ENCODE measurements at places on chromosomes 1 and 21.

DNA sequence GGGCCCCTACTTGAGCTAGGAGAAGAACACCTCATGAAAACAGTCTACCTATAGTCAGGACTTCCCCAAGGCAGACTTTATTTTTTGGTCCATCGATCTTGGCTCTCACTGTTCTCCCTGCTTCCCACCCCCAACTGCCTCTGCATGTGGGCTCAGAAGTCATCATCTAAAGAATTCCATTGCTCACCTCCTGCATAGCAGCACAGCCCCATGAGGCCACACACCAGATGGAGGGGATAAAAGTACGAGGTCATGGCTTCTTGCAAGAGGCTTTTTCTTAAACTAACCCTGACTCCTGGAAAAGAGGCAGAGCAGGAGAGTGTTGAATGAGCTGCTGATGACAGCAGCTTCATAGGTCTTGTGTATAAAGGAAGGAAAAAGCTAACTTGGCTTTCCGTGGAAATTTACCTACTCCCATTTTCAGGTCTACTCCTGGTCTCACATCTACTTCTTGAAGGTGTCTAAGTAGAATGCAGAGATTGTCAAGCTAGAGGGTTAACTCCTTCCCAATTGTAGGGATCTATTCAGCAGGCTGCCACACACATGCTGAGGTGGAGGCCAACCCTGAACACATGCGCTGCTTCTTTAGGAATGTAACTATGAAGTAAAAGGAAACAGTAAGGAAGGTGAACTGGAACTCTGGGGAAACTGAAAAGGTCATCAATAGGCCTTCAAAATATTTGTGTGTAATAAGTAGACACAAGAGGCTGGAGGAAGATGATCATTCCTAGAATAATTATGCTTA is 18.7 kb downstream of the WNT2B start:
- peaks cover 7% of the 10 kb centered on the region for H3K36me3 ChIP-seq
- H3K4me1 ChIP-seq, result no peaks in the 10 kb centered on the region
- no peak for DNase-seq
- H3K27me3 ChIP-seq, result no peaks in the 10 kb centered on the region

GRCh38 chr1:47709019-47709871 is 271.4 kb downstream of the FOXD2 start:
- no peaks in the 10 kb centered on the region for H3K36me3 ChIP-seq
- H3K27me3 ChIP-seq, result peaks cover 64% of the 10 kb centered on the region
- H3K27ac ChIP-seq, result no peak overlapping the region
- no peak for DNase-seq

GRCh38 chr1:84013708-84014107 is 14.8 kb upstream of the TTLL7 start:
- H3K4me3 ChIP-seq, result no peak overlapping the region
- no peak overlapping the region for H3K27ac ChIP-seq
- H3K4me1 ChIP-seq, result no peaks in the 10 kb centered on the region

- H3K4me1 ChIP-seq, result peaks cover 4% of the 10 kb centered on the region
- no peak overlapping the region for H3K27ac ChIP-seq
These were observed 54.2 kb upstream of the ETS2 start for GRCh38 chr21:38751379-38752050.

- H3K27me3 ChIP-seq, result peaks cover 12% of the 10 kb centered on the region
- H3K27ac ChIP-seq, result no peak overlapping the region
- H3K4me1 ChIP-seq, result no peaks in the 10 kb centered on the region
- DNase-seq, result no peak
These were observed 103.7 kb downstream of the AK5 start for GRCh38 chr1:77385551-77385950.

- no peak for DNase-seq
- no peaks in the 10 kb centered on the region for H3K36me3 ChIP-seq
- H3K4me3 ChIP-seq, result no peak overlapping the region
- no peak overlapping the region for H3K27ac ChIP-seq
These were observed 14.4 kb upstream of the VPS26C start for GRCh38 chr21:37281579-37281978.

- H3K4me1 ChIP-seq, result no peaks in the 10 kb centered on the region
- no peak overlapping the region for H3K4me3 ChIP-seq
- DNase-seq, result no peak
- no peak overlapping the region for H3K27ac ChIP-seq
- H3K27me3 ChIP-seq, result no peaks in the 10 kb centered on the region
These were observed 5.5 kb upstream of the RGS21 start for GRCh38 chr1:192311281-192311680.

- no peaks in the 10 kb centered on the region for H3K4me1 ChIP-seq
- DNase-seq, result no peak
- no peaks in the 10 kb centered on the region for H3K27me3 ChIP-seq
- H3K27ac ChIP-seq, result no peak overlapping the region
These were observed 21.1 kb upstream of the SH2D5 start for GRCh38 chr1:20753589-20753988.

DNA sequence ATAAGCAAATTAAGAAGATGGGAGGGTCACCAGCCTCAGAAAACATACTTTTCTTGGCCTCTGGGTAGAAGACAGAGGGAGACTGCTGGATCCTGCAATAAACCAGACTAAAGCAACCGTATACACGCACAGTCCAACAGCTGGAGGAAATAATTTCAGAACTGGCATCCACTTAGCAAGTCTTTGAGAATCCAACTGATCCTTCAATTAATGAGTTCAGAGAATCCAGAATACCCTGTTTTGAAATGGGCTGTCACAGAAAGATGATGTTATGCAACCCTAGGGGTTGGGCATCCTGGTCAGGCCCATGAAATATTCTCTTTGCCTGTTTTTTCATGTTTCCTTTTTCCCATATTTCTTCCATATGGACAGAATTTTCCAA is 134.0 kb upstream of the MAGI3 start:
- H3K36me3 ChIP-seq, result no peaks in the 10 kb centered on the region
- no peak for DNase-seq
- H3K27ac ChIP-seq, result no peak overlapping the region
- no peak overlapping the region for H3K4me3 ChIP-seq

GRCh38 chr1:2981981-2982614 is 39.2 kb upstream of the ACTRT2 start:
- no peaks in the 10 kb centered on the region for H3K27me3 ChIP-seq
- H3K36me3 ChIP-seq, result no peaks in the 10 kb centered on the region
- H3K4me1 ChIP-seq, result no peaks in the 10 kb centered on the region
- peak; percentile 10 for DNase-seq
- no peak overlapping the region for H3K27ac ChIP-seq

DNA sequence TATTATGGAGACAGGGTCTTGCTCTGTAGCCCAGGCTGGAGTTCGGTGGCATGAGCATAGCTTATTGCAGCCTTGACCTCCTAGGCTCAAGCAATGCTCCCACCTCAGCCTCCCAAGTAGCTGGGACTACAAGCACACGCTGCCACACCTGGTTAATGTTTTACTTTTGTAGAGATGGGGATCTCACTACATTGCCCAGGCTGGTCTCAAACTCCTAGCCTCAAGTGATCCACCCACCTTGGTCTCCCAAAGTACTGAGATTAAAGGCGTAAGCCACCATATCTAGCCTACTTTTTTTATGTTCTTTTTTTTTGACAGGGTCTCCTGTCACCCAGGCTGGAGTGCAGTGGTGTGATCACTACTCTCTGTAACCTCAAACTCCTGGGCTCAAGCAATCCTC is 5.9 kb upstream of the BCL2L15 start:
- DNase-seq, result no peak
- no peak overlapping the region for H3K27ac ChIP-seq

- no peak for DNase-seq
- peak overlapping the region; percentile 83 for H3K4me3 ChIP-seq
- no peak overlapping the region for H3K27ac ChIP-seq
- H3K36me3 ChIP-seq, result peaks cover 4% of the 10 kb centered on the region
These were observed 945 bp downstream of the CHAF1B start for GRCh38 chr21:36386031-36386642.

- no peak overlapping the region for H3K27ac ChIP-seq
- no peaks in the 10 kb centered on the region for H3K27me3 ChIP-seq
- no peaks in the 10 kb centered on the region for H3K36me3 ChIP-seq
- H3K4me3 ChIP-seq, result no peak overlapping the region
These were observed 557.3 kb downstream of the USP25 start for GRCh38 chr21:16287046-16287445.

GRCh38 chr21:43345746-43346409 is 81.1 kb downstream of the SIK1 start:
- H3K36me3 ChIP-seq, result no peaks in the 10 kb centered on the region
- H3K4me1 ChIP-seq, result no peaks in the 10 kb centered on the region
- no peak for DNase-seq
- no peaks in the 10 kb centered on the region for H3K27me3 ChIP-seq

DNA sequence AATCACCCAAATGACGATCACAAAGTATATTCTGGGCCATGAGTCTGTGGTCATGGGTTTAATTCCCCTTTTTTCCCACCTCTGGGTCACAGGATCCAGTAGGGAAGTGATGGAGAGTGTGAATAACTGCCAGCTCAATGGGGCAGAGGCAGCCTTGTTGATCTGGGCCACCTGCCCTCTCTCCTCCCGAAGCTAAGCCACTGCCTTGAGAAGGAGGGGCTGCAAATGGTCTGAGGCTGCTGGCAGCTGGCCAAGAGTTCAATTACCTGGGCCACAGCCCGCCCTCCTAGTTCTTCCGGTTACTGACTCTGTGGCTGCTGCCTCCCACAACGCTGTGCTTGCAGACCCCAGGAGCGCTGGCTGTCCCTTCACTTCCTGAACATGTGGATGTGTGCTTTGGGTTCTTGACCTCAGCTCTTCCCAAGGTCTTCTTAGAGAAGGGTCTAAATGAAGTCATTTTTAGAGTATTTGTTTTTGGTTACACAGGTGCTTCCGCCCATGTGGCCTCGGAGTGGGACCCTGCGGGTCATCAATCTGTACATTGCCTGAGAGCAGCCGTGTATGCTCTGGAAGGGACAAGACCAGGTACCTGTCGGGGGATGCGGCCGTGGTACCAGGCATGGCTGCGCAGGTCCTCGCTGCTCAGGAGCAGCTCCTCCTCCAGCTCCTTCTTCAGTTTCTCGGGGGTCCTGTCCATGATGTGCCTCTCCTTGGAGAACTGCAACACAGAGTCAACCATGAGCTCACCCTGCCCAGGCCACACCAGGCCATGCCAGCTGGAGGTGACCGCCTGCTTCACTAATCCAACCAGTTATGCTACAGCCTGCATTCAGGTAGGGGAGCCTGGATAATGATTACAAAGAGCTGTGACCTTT is 89.7 kb downstream of the BCAR3 start:
- peak overlapping the region; percentile 77 for H3K27ac ChIP-seq
- peak; percentile 26 for DNase-seq
- H3K4me1 ChIP-seq, result peaks cover 25% of the 10 kb centered on the region
- no peaks in the 10 kb centered on the region for H3K27me3 ChIP-seq

DNA sequence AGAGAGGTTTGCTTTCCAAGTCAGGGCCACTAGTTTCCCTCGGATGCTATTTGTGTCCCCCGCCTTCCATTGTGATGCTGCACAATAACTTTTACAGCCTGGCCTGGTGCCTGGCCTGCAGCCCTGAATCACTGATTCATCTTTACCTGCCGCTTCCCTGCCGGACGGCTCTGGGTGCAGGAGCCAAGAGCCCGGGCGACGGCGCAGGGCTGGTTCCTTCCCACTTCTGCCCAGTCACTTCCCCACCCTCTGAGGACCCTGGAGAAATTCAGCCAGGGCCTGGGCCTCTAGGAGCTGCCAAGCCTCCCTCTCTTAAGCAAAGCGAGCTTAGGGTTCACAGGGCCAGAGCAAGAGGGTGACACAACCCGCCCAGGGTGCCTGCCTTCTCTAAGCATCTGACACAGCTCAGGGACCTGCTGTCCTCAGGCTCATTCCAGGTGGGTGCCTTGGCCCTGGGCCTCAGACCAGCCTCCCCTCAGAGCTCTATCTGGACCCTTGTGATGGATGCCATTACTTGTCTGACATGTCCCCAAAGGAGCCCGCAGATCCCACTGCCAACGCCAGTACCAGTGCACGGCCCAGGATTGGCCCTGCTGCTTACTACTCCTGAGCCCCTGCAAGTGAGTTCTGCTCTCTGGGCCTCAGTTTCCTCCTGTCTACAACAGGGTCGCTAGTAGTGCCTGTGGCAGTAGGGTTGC is 381.0 kb upstream of the VAMP3 start:
- H3K4me3 ChIP-seq, result no peak overlapping the region
- no peaks in the 10 kb centered on the region for H3K27me3 ChIP-seq
- DNase-seq, result no peak

- H3K27me3 ChIP-seq, result no peaks in the 10 kb centered on the region
- peaks cover 76% of the 10 kb centered on the region for H3K36me3 ChIP-seq
- DNase-seq, result no peak
- H3K4me3 ChIP-seq, result no peak overlapping the region
- no peaks in the 10 kb centered on the region for H3K4me1 ChIP-seq
These were observed 9.6 kb upstream of the SLC25A34 start for GRCh38 chr1:15726508-15726907.

DNA sequence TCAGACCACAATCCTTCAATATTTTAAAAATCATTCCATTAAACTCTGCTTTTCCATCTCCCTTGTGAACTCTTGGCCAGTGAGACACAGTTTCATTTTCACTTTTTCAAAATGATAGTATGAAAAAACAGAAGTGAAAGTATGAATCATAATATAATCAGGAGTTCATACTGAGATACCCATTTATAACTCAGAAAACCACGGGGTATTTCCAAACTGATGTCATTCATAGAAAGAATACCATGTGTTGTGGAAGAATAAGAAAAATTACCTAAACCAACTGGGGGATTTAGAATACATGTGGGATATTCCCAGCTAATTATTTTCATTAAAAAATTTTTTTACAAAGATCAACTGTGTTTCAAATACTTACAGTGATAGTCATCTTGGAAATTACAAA is 149.9 kb downstream of the MRPL39 start:
- H3K36me3 ChIP-seq, result peaks cover 5% of the 10 kb centered on the region
- DNase-seq, result no peak
- peaks cover 66% of the 10 kb centered on the region for H3K4me1 ChIP-seq
- no peaks in the 10 kb centered on the region for H3K27me3 ChIP-seq
- peak overlapping the region; percentile 65 for H3K4me3 ChIP-seq

DNA sequence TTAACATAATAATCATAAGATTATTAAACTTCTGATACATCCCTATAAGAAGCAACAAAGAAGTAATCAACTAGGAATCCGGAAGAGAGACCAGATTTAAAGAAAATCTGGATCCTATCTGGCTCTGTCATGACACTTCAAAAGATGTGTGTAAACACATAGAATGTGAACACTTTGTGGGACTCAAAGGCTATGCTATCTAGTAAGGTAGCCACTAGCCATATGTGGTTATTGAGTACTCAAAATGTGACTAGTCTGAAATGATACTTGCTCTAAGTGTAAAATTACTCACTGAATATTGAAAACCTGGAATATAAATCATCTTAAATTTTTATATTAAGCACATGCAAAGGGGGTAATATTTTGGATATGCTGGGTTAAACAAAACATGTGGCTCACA is 8.7 kb downstream of the FUBP1 start:
- peaks cover 74% of the 10 kb centered on the region for H3K36me3 ChIP-seq
- H3K4me3 ChIP-seq, result no peak overlapping the region
- H3K4me1 ChIP-seq, result peaks cover 47% of the 10 kb centered on the region

GRCh38 chr1:229557200-229557850 is 1.2 kb downstream of the ABCB10 start:
- peak overlapping the region; percentile 78 for H3K27ac ChIP-seq
- no peaks in the 10 kb centered on the region for H3K27me3 ChIP-seq

Data from activated B cell treated with CpG ODN at 0.5 μM for 24 hours (primary cell).